Stimulated activated CD4-positive, alpha-beta T cell treated with anti-CD3 and anti-CD28 coated beads, Interleukin-15, amount 100 ng/mL, for 1 hour (primary cell): ENCODE measurements at places on chromosomes 13 and 19.

DNA sequence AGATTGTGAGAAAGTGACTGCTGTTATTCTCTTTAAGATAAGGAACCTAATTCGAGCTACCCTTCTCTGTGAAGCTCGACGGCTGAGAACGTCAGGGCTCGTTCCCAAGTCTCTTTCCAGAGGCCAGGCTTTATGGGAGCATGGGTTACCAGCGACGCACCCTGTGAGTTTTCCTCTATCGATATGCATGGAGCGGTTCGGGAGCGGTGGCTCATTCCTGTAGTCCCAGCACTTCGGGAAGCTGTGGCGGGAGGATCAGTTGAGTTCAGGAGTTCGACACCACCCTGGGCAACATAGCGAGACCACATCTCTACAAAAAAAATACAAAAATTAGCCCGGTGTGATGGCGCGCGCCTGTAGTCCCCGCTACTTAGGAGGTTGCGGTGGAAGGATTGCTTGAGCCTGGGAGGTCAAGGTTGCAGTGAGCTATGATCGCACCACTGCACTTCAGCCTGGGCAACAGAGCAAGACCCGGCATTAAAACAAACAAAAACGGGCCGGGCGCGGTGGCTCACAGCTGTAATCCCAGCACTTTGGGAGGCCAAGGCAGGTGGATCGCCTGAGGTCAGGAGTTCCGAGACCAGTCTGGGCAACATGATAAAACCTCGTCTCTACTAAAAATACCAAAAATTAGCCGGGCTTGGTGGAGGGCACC is 681 bp upstream of the ZNF606 start:
- no peak for DNase-seq

DNA sequence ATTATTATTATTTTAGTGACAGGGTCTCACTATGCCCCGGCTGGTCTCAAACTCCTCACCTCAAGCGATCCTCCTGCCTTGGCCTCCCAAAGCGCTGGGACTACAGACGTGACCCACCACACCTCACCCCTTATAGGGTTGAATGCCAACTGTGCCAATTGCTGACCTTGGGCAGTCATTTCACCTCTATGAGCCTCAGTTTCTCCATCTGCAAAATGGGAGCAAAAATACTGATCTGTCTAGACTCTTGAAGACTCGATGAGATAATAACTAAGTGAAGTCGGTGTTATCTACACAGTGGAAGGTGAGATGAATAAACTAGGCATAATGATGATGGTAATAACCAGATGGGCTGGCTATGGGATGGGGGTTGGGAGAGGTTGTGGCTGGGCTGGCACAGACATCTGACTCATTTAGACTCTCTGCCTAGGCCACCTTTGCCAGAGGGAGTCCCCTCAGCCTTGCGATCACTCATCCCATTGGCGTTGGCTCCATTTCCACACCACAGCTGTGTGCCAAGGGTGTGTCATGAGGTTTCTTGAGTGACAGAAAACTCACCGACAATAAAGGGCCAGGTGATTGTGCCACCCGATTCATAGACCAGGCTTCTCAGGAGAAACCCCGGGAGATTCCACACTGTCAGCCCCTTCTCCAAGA is at the start of gene CASP14:
Gene CASP14, plus strand, starts transcription at position 596 of the 657 bp plus-strand sequence. CDS start 2,772 bp downstream, outside the sequence.
- no peak for DNase-seq

- DNase-seq, result no peak
Measured at GRCh38 chr13:76868371-76868770, 17.8 kb downstream of the KCTD12 start.

DNA sequence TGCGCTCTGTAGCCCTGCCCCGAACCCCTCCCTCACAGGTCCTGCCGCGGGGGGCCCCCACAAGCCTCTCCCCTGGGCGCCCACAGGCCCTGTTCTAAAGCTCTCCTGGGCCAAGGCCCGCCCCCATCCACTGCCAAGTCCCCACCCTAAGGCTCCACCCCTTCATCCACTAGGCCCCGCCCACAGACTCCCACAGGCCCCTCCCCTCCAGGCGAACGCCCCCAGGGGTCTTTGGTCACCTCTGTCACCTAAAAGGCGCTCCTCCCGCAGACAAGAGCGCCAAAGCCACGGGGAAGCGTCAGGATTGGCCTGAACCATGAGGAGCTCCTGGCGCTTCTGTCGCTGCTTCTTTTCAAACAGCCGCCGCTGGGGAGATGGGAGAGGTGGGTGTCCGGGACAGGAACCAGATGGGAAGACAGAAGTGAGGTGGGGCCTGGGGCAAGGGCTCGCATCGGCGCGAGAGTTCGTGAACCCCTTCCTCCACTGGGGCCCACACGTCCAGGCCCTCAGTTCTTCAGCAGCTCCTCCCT is 2.3 kb downstream of the TULP2 start:
- DNase-seq, result no peak

- no peak for DNase-seq
Measured at GRCh38 chr13:51097353-51098043, 13.6 kb downstream of the C13orf42 start.

DNA sequence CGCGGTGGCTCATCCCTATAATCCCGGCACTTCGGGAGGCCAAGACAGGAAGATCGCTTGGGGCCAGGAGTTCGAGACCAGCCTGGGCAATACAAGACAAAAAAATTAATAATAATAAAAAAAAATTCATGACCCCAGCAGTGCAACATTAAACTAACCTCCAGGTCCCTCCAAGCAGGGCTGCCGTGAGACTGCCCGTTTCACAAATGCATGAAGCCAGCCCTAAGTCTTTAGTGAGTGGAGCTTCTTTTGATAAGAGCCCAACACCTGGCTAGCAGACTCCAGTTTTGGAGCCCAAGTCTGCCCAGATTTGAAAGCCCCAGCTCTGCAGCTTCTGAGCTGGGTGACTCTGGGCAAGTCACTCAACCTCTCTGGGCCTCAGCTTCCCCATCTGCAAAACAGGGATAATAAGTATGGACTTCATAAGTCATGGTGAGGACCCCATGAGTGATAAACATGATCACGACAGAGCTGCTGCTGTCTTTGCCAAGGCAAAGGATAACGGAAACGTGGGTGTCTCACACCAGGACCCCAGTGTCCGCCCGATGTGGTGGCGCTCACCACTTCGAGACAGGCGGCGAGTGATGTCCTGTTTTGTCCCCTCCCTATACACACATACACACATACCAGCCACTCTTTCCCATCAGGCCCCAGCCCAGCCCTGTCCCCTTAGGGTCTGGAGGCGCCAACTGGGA is 38.4 kb upstream of the NANOS3 start:
- DNase-seq, result no peak

DNA sequence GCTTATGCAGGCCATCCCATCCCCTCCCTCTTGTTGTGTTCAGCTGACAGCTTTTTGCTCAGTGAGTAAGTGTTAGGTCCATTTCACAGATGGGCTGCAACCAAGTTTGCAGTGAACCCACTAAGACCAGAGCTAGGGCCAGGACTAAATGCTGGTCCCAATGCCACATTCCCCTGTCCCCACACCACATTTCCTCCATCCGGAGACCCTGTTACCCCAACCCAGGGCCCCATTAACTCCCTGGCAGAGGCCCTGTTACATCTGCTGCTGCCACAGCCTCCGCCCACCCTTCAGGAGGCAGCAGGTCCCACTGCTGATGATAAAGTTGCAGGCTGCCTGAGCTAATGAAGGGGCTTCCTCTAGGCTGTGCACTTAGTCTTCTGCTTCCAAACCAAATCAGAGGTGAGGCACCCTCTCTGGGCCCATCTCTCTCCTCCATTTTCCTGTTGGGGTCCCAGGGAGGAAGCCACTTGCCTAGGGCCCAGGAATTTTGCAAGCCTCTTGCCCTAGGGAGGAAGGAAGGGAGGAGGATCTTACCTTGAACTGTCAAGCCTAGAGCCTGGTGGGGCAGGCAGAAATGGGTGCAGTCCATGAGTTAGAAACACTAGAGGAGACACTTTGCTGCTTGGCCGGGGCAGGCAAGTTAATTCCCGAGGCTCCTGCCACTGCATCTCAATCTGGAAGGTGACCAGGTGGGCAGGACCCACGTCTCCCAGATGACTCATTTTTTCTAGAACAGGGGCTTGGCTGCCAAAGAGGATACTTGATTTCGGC is 3.4 kb upstream of the USF2 start:
- no peak for DNase-seq

GRCh38 chr13:42781352-42781751 is at the start of gene FAM216B:
Gene FAM216B (plus strand): TSS chr13:42781584. CDS start chr13:42784068, 2,484 bp downstream.
- no peak for DNase-seq

DNA sequence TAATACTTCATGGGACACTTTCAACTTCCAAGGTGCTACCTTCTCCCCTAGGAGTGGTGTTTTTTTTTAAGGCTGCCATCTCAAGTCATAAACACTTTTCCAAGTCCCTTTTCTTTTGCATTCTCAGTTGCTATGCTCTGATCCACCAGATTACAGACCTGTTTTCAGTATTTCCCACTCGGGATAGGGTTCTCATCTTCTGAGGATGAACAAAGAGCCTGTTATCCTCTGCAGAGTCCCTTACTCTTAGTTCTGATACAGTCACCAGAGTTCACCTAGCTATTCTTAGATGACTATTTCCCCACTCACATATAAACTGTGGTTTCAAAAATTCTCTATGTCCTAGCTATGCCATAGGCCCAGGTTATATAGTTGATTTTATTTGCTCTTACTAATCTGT is 15.9 kb downstream of the ZDHHC20 start:
- DNase-seq, result no peak

DNA sequence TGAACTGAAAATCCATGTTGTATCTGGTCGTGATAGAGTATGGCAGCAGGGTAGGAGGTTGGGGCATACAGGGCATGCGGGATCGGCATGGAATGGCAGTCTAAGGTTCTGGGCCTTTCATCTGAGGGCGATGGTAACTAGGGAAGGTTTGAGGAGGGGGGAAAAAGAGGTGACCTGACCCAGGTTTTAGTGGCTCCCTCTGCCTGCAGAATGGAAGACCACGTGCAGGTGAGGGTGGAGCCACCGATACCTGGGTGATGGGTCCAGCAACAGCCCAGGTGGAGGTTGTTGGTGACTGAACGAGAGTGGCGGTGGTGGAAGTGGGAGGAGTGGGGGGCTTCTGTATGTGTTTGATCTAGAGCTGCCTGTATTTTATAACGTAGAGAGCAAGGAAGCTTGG is 3.8 kb downstream of the ZNF749 start:
- no peak for DNase-seq

- no peak for DNase-seq
Measured at GRCh38 chr13:40213779-40214178, 452.7 kb downstream of the FOXO1 start.

DNA sequence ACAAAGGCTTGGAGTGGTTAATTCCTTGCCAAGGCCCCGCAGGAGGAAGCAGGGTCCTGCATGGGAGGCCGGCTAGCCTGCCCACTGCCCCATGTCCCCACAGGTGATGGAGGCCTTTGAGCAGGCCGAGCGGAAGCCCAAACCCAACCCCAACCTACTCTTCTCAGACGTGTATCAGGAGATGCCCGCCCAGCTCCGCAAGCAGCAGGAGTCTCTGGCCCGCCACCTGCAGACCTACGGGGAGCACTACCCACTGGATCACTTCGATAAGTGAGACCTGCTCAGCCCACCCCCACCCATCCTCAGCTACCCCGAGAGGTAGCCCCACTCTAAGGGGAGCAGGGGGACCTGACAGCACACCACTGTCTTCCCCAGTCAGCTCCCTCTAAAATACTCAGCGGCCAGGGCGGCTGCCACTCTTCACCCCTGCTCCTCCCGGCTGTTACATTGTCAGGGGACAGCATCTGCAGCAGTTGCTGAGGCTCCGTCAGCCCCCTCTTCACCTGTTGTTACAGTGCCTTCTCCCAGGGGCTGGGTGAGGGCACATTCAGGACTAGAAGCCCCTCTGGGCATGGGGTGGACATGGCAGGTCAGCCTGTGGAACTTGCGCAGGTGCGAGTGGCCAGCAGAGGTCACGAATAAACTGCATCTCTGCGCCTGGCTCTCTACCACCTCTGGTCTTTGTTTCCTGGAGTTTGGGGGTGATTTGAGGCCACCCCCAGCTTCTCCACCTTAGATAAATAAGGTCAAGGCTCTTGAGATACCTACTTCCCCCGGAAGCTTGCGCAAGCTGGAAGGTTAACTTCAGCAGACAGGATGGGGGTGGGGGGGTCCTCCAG is 2.6 kb downstream of the B3GNT8 start:
- DNase-seq, result no peak

GRCh38 chr19:40775632-40776022 is 306 bp downstream of the MIA start:
- no peak for DNase-seq

GRCh38 chr19:19417628-19418245 is 12.3 kb downstream of the GATAD2A start:
- no peak for DNase-seq

DNA sequence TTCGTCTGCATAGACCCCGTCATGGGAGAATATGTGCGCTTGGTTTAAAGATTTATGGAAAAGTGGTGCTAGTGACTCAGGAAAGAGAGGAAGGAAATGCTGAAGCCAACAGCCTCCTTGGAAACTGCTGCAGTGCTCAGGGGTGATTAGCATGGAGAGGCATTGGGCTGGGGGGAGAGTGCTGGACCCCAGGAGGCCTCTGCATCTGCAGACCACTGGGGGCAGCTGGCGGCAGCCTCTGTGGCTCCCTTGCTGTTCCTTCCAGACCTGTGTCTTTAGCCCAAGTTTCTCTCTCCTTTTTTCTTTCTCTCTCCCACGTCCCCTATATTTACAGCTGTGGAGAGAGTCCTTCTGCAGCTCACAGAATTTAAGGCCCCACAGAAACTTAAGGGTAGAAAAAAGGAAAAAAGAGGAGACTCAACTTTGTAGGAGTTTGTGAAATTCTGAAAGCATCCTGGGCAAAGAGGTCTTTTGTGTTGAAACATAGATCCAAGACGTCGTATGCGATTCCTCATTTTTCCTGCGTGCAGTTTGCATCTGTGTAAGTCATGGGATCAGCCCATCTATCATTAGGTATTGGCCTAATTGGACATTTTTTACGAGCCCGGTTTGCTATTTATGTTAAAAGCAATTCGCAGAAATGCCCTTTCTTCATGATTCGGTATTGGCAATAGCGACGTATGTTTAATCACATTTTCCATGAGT is 116.2 kb upstream of the ZNF536 start:
- no peak for DNase-seq
